Fibroblast of lung (primary cell): ENCODE measurements at places on chromosomes 3 and 15. TPM values are rescaled to one million over a fixed set of nuclear protein-coding genes. Genes with fewer than 3 reads are reported as not detected.
A peak's percentile ranks its signal among the peaks of the same experiment; 100 is the strongest.

GRCh38 chr3:22951910-22952309 lies 251.2 kb upstream of the UBE2E2 start:
- no peak for DNase-seq

DNA sequence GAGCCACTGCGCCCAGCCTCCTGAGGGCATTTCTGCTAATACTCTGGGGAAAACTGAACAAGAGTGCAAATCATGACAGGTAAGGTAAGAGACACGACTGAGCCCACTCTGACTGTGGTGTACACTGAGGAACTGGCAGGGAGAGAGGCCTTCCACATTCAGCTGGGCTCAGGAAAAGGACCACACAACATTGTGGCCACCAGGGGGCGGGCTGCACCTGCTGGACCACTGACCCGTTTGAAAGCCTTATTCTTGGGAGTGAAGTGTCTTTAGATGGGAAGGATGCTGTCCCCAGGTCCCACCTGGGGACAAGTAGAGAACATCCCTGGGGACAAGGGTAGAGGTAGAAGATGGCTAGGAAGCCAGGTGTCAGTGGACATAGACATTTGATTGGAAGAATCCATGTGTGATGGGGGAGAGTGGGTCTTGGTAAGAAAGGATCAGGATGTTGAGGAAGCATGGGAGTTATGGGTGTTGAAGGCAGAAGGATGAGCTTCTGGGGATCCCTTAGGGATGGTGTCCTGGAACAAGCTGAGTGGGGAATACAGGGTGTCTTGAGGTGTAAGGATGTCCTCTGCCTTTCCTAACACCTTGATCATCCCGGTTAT lies 6.2 kb upstream of the CTDSPL start:
- DNase-seq, result peak; percentile 45

GRCh38 chr3:150970665-150971324 lies 1.7 kb downstream of the CLRN1 start:
- peak; percentile 62 for DNase-seq

GRCh38 chr3:113065336-113065735 lies 74.6 kb downstream of the GTPBP8 start:
- DNase-seq, result no peak

DNA sequence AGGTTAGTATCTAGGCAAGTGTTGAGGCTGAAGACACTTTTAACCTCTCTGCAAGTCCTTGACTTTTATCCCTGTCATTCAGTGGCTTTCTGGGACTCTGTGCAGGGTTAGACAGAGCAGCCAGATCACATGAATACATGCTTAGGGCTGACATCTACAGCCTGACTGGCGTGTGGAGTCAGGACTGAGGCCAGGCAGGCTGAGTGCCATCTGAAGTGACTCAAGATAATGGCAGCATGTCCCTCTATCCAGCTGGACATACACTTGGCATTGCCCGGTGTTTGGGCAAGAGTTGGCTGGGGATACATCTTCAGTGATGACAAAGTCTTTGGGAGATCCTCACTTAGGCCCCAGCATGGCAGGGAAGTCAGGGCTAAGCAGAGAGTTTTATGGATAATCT lies 22.4 kb downstream of the DUOX2 start:
- no peak for DNase-seq

DNA sequence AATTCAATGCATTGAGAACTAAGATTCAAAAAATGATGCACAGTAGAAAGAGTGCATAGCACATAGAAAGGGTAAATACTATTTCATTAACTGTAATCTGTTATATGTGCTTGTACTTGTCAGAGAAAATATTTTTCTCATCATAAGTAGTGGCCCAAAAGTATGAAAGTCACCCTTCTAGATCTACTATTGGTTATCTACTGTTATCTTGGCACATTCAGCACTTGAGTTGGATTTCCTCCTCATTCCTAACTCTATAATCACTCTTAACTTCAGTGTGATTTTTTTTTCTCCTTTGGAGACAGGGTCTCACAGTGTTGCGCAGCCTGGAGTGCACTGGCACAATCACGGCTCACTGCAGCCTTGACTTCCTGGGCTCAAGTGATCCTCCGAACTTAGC lies 194.4 kb downstream of the PCCB start:
- peak; percentile 59 for DNase-seq

DNA sequence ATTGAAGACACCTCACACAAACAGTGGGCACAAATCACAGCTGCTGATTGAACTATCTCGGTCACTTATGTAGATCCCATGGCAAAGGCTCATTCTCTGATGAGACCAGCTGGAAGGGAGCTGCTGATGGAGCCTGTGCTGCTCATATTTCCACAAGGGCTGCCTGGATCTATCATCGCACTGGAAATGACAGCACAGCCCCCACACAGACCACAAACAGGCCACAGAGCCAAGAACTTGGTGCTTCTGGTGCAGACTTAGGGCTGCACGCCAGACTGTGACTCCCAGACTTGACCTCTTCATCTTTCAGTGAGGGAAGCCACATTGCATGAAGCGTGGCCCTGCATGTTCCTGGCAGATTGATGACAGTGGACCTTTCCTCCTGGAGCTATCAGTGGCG lies 197.6 kb downstream of the MINAR1 start:
- peak; percentile 59 for DNase-seq

DNA sequence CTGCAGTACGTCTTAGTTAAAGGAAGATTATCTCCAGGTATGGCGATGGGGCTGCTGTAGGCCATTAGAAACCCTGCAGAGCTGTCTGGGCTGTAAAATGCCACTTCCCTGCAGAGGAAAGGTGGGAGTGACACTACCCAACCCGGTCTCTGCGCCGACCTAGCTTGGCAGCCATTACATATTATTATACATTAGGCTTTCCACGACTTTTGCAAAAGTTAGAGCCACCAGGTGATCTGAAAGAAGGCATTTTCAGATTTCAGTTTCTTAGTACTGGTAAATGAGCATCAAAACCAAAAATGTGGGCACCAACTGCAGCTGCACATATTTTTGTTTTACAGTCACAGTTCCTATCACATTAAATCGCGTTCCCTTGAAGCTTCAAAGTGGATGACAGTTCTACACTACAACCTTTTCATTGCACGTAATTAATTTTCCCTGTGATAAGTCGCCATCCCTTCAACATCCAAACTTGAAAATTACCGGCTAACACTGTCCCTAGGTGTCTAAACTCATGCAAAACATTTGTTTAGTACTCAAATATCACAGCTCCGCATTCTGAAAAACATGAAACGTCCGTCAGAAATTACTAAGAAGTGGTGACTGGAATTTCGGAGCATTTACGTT lies 81.4 kb upstream of the CHD2 start:
- no peak for DNase-seq

- DNase-seq, result no peak
Observed at GRCh38 chr3:6326771-6327170, 534.1 kb upstream of the GRM7 start.

DNA sequence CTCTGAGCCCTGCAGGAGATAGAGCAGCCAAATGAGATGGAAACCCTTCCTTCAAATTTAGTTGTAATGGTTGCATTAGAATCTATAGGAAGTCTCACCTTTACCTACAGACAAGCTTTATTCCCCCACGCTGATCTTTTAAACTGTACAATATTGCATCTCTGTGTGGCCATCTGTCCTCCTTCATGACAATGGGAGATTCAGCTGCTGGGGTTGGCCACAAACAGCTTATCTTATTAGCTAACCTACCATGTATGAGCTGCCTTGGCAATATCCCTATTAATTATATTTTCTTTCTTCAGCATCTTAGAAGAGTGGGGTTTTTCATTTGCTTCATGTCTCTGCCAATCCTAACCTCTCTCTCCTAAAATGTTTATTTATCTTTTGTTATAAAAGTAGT lies 238.7 kb upstream of the NR2E3 start:
- no peak for DNase-seq

The CCDC39 gene
- polyA plus RNA-seq, result not detected in 2 replicates

The TNK2 gene
- 2.5 and 3.6 TPM in 2 replicates for polyA plus RNA-seq

The SHC4 gene
- 0.75 and 0.94 TPM in 2 replicates for polyA plus RNA-seq

The TRPM1 gene
- not detected in 2 replicates for polyA plus RNA-seq

The IL17RE gene
- polyA plus RNA-seq, result 1.9 and 2.6 TPM in 2 replicates

The SLC38A3 gene
- 0.02 TPM in 1 of 2 replicates, not detected in the other for polyA plus RNA-seq

The CPNE9 gene
- polyA plus RNA-seq, result not detected in 2 replicates

The NUP210 gene
- polyA plus RNA-seq, result 0.05 and 0.09 TPM in 2 replicates
